Left lobe of liver (tissue), 2 donors: ENCODE measurements at places on chromosomes 2 and 18.
A peak's percentile ranks its signal among the peaks of the same experiment; 100 is the strongest.

DNA sequence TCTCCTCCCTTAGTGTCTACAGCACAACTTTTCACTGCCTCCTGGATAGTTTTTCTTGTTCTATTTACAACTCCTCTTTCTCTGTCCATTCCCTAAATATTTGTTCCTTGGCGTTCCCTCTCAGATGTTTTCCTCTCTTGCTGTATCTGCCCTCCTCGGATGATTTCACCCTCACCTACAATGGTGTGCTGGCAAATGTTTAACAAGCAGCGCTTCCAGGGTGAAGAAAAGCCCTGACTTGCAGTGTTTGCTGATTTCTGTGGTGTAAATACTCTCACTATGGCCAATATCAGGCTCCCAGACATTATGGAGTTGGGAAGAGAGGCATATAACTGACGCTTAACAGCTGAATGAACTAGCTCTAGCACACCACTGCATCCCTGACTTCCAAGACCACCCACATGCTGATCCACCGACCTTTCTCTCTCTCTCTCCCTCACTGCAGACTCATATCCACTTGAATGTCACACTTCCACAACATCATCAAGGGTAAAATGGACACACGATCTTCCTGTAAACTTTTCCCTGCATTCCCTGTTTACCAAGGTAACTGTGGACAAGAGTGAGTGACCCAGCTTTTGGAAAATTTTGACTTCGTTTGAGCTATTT, 31.5 kb upstream of the SPTBN1 start:
- no peak for DNase-seq

DNA sequence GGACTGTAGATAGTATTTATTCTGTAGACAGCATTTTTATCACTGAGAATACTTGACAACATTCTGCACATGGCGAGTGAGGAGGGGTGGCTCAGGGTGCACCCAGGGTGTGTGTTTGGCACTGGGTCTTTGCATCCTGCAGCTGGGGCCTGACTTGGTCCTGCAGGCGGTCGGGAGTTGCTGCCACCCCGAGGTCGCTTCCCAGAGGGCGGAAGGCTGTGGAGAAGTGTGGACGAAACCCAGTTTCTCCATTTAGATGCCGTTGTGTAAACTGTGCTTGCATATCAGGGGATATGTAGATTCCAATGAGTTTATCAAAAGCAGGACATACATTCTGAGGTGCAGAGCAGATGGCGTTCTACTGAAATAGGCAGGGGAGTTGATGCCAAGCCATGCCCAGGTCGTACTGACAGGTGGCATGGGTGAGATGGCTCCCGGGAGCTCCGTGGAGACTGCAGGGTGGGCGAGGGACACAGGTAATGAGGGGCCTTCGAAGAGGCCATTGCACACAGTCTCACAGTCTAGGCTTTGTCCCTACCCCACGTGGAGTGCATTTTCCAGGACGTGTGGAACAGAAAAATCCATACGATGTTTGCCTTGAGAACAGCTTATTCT, 74.5 kb downstream of the RTP5 start:
- DNase-seq: peak; percentile 33

GRCh38 chr2:70927641-70928040, 8.1 kb upstream of the ATP6V1B1 start:
- peak; percentile 29 for DNase-seq

DNA sequence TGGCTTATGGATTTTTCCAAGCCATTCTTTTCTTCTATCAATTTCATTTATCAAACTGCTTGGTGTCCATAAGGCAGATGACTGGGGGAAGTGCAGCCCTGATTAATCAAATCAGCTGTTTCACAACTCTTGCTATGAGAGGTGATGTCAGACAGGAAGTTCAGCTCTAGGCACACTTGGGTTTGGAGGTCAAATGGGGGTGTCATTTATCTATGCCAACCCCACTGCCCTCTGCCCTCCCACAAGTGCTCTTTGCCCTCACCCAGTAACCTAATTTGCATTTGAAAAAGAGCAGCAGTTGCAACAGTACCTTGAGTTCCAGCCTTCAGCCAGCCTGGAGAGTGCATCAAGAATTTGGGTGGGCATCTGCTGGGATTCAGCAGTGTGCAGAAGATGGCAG, 431.3 kb upstream of the SPRED2 start:
- DNase-seq: no peak

GRCh38 chr2:42996528-42996927, 204.1 kb upstream of the HAAO start:
- DNase-seq: peak; percentile 12

- no peak for DNase-seq
Observed at GRCh38 chr2:43437363-43437762, 158.5 kb downstream of the THADA start.

DNA sequence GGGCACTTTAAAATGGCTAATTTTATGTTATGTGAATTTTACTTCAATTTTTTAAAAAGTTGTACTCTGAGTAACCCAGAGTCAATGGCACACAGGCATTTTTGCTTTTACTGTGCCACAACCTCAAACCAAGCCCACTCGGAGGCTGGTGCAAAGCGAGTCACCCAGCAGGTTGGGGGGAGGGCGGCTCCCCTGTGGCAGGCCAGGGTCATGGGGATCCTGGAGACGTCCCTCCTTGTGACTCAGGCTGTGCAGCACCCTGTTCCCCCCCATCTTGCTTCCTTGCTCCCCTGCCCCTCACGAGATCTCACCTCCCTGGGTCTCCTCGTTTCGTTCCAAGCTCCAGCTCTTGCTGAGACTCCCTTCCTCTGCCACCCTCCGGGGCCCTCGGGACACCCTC, 58.6 kb downstream of the POMC start:
- DNase-seq: no peak

GRCh38 chr2:75586971-75587370, 26.2 kb upstream of the EVA1A start:
- no peak for DNase-seq

GRCh38 chr2:176085120-176085788, 1.5 kb upstream of the EVX2 start:
- no peak for DNase-seq

DNA sequence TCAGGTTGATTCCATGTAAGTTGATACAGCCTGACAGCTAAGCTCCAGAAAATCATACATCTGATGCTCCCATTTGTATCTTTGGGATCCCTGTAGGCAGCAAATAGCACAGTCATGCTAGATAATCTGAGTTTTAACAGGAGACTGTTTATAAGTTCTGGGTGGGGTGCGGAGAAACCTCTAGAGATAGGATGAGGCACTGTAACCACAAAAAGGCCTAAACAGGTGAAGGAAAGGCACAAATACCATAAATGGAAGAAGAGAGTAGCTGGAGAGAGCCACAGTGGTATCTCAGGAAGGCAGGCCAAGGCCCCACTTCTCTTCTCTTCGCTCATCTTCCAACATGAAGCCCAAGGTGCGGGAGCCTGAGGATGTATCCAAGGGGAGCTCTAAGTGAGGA, 18.1 kb upstream of the B4GALT6 start:
- DNase-seq: no peak

DNA sequence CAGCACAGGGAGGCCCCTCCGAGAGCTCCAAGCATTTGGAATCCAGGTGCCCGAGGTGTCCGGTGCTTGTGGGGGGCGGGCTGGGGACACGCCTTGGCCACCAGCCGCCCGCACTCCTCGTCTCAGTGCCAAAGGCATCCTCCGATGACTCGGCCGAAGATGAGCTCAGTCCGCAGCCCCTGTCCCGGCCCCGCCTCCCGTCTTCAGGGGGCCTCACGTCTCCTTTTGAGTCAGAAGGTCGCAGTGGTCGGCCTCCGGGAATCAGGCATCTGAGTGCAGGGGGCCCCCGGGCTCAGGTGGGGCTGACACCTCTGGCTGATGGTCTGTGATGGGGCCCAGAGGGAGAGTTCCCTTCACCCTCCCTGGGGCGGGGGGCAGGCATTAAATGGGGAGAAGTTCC, 74.8 kb downstream of the NFATC1 start:
- DNase-seq: no peak

- no peak for DNase-seq
Observed at GRCh38 chr2:75134860-75135259, 64.5 kb downstream of the TACR1 start.

DNA sequence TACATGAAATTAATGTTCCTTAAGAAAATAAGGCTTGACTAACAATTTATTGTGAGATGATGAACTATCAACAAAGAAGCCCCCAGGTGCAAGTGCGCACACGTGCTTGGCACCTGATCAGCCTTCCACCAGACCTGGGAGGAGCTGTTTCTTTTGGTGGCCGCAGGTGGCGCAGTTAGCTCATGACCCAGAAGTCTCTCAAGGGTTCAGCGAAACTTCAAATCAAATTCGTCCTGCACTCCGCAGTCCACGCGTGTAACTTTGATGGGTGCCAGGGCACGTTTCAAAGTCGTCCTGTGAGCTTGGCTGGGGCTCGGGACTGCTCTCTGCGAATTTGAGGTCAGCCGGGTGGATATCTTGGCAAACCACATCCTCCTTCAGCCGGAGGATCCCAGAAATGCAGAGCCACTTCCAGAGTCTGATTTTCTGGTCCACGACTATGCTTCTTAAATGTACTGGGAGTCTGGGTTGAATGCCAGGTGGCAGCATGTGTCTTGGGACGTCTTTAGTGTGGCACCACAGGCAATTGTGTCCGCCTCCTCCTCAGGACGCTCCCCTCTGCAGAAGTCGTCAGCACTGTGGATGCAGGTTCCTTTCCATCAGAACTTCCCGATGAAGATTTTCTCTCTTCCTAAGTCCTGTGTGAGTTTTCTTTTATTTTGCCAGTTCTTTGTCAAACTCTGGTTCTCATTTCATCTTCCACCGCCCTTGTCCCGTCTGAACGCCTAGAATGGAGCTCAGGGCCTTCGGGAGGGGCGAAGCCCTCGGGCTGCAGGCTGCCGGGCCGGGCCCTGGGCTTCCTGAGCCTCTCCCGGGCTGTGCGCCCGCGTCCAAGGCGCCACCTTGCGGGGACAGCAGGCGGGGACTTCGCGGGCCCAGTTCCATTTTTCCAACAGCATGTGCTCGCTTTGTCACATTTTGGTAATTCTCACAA, 61.3 kb upstream of the RAPGEF4 start:
- DNase-seq: peak; percentile 69

DNA sequence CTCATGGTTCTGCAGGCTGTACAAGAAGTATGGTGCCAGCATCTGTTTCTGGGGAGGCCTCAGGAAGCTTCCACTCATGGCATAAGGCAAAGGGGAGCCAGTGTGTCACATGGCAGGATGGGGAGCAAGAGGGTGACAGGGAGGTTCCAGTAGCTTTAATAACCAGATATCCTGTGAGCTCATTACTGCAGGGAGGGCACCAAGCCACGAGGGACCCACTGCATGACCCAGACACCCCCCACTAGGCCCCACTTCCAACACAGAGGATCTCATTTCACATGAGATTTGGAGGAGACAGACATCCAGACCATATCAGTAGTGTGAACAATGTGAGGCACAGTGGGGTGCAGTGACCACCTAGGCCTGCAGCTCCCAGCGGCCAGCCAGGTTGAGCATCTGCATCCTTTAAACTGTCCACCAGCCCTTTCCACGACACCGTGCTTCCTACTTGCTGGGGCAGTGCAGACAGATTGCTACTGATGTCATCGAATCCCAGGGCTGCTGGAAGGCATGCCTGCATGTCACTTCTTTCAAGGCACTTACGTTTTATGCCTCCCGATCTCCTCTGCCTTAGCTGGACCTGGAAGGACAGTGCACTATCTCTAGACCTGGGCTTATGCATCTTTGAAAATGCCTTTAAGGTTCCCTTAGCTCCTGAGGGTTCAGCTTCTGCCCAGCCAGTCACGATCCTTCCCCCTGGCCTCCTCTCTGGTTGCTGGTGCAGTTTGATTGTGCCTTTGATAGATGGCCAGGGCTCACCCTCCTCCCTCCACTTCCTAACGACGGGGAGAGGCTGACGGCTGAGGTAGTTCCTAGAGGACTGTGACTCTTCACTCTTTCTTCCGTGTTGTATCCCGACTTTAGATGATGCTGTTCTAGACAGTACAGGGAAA, 174.3 kb downstream of the FAM210A start:
- DNase-seq: no peak

- DNase-seq: no peak
Observed at GRCh38 chr2:65215946-65216345, 11.7 kb upstream of the ACTR2 start.

- no peak for DNase-seq
Observed at GRCh38 chr2:225192869-225193268, 150.6 kb upstream of the DOCK10 start.

GRCh38 chr2:186342029-186342428, 144.0 kb upstream of the ZC3H15 start:
- DNase-seq: no peak

DNA sequence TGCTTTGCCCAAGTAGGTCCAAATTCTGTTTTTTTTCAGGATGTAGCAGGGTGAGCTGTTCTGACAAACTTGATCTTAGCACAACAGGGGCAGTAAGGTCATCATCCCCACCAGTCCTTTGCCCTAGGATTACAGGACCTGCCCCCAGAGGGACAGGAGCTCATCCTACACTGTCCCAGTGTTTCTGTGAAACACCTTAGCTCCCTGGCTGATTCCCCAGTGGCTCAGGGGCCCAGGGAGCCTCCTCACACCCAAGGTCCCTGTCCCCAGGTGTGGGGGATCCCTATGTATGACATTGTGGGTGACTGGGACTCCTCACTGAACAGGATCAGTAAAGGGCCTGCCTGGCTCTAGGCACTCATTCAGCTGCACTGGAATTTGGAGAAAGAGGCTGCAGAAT, 191.2 kb downstream of the ANKRD30B start:
- no peak for DNase-seq

DNA sequence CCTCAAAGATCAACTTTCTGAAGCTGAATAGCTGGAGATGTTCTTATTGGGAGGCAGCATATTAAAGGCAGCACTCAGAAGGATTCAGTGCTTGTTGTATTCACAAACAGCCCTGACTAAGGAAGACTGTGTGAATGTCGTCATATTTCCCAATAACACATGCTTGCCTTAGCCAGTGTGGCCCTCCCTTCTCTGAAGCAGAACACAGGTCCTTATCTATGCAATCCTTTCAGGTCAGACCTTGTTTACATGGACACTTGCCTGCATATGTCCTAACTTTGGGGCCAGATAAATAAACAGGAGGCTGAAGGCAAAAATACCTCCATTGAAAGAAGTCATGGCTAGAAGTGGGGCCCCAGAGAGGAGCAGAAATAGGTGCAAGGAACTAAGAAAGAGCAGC, 97.2 kb downstream of the SLC4A3 start:
- no peak for DNase-seq

DNA sequence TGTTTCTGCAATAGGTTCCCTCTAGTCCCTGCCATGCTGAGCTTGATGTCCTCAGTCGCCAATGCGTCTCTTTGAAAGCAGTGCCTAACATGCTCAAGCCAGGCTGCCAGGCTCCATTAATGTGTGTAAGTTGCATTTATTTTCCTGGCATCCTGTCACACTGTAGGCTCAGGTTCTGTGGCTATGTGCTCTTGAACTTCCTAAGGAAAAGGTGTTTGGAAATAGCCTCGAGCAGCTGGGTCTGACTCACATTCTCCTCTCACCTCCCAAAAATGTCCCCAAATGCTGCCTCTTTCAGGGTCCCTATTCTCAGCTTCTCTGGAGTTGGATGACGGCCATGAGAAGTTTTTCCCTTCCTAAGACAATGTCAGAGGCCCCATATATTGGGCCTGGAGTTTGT, 58.0 kb upstream of the SLC14A2 start:
- DNase-seq: no peak
